Cortex of kidney (tissue), 1 donor: ENCODE measurements at places on chromosomes 2 and 18.

DNA sequence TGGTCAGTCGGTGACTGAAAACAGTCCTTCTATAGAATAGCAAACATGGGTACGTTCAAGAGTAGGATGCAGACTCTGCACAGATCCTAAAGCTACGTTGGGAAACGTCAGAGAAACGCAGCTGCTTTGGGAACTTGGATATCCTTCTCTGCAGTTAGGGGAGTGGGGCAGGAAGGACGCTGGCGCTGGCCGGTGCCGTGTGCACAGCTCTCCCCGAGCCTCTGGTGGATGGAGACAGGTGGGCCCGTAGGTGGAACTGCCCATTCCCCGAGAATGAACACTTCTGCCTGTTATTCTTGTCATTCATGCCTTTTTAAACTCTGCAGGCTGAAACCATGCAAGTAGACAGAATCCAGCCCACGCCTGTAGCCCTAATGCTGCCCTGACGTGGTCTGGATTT lies 91.7 kb upstream of the MBOAT2 start:
- DNase-seq, result no peak

DNA sequence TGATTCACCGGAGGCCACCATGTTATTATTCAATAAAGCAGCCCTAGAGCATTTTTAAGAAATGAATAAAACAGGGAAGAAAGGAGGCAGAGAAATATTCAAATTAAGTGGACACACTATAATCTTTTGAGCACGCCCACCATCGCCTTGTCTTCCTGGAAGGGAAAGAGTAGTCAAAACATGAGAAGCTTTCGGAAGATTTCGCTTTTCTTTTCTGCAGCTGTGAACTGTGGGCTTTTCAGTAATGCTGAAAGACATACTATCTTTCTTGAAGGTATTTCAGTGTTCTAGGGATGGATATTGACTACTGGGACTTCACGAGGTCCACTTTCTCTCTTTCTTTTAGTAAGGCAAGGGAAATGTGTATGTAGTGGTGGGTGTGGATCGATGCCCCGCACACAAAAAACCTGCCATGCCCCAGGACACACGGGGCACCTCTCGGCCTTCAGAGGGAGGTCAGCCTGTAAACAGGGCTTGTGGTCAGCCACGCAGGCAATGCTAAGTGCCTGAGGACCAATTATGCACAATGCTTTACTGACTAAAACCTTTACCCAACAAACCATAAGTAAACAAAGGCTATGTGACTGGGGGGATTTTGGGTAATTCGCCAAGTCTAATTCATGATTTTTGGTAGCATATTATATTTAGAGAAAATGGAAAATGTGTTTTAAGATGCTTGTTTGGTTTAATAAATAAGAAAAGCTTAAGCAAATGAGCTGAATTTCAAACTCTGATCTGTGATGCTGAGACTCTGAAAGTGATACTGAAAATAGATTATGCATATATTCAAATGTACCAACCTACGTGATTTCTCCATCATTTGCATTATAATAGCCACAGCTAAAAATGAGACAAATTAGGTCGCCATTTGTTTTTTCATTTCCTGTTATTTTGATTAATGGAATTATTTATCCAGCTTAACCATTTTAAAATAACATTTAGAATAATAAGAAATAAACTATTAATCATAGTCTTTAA lies 130.5 kb downstream of the ZNF516 start:
- no peak for DNase-seq

DNA sequence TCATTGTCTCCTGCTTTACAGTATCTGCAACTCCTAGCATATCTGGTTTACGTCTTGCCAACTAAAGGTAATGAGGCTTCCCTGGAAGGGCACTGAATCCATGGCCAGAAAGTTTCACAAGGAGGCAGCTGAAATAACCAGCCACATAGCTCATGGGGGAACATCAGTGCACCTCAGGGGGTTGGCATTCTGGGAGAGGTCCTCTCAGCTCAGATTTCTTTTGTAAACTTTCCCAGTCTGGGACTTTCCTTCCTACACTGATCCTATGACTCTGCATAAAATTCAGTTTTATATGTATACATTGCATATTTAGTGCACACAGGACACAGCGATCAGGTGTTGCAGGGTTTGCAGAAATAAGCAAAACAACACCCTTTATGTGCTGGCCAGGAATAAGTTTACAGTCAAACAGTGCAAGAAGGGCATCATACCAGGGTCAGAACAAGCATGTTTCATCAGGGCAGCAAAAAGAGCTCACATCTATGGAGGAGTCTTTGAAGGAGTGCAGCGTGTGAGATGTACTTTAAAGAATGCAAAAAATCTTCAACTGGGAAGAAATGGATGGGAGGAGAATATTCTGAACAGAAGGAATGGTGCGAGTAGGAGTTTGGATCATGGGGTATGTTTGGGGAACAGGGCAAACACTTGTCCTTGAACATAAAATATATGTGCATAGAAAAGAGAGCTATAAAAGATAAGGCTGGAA lies 240.6 kb upstream of the RAB12 start:
- no peak for DNase-seq

- no peak for DNase-seq
Measured at GRCh38 chr18:36194600-36195315, 7.5 kb downstream of the MOCOS start.

GRCh38 chr2:86251840-86252266 lies 52.6 kb downstream of the MRPL35 start:
- DNase-seq, result no peak

GRCh38 chr2:81706856-81707255 lies 1402.3 kb upstream of the LRRTM1 start:
- no peak for DNase-seq

DNA sequence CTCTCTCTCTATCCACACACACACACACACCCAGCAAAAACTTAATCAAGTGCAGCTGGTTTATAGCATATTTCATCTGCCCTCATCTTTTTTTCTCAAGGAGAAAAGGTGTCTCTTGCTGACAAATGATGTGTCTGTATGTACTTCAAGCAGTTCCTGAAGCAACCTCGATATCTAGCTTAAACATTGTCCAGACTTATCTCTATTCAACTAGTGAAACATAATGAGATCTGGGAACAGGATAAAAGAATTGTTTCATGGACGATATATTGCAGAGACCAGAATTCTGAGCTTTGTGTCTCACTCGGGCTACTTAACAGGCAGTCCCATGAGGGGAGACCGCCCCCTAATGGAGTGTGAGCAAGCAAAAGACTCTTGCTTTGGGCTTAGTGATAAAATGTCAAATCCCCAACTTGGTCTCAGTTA lies 929.2 kb upstream of the SOX11 start:
- DNase-seq, result no peak

DNA sequence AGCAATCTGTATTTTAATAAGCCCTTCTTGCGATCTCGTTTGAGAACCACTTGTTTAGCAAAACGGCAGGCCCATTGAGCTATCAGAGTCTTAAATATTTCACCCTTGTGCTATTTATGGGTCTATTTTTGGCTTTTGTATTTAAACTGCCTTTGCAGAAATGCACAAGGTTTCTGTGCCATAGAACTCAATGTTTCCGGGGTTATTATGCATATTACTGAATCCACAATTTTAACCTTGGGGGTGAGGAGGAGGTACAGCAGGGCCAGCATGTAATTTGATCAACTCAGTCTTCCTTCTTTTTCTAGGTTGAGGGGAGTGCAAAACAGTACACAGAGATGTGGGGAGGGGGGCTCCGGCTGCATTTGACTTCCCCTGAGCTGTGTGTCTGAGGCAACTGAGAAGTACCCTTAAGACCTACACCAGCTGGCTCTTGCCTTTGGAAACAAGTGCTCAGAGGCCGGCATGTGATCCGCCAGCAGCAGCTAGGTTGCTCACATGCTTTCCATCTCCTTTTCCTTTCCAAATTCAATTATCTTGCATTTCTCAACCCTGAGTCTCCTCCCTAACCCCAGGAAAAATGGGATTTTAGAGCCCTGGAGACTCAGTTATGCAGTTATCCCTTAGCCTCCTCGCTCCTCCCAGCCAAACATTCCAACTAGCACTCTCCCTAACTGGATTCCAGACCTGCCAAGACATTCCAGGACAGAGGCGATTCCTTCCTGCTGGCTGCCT lies 103.0 kb downstream of the HNRNPLL start:
- no peak for DNase-seq

DNA sequence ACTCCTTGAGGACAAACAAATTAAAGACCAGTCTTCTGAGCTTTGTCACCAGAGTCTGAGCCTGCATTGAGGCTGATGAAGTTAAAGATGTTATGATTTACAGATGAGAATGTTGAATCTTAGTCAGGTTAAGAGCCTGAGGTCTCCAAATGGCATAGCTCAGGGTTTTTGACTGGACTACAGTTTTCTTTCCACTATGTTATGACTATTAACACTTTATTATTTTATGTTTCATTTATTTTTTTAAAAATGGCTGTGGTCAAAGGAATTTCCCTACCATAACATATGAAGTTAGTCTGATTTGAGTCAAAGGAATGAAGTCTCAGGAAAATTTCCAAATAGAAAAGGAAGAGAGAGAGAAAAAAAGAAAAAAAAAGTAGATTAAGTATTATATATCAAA lies 39.7 kb upstream of the CWC22 start:
- DNase-seq, result no peak
